ENCODE measurements at places on chromosomes 12 and 14.

DNA sequence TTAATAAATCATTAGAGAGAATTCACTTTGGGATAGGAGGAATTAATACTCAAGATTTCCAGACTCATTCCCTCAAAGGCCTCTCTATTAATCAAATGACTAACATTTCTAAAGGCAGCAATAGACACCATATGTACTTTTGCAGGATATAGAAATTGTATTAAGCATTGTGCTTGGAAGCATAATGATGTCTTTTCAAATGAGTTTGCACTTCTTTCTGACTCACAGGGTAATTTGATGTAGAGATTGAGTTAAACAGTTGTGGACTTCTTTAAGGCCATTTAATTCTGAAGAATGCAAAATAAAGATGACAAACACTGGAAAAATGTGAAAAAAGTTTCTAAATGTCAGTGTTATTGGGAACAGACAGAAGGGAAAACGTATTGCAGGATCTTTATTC lies 63.4 kb upstream of the CSRP2 start:
- no peak for DNase-seq

DNA sequence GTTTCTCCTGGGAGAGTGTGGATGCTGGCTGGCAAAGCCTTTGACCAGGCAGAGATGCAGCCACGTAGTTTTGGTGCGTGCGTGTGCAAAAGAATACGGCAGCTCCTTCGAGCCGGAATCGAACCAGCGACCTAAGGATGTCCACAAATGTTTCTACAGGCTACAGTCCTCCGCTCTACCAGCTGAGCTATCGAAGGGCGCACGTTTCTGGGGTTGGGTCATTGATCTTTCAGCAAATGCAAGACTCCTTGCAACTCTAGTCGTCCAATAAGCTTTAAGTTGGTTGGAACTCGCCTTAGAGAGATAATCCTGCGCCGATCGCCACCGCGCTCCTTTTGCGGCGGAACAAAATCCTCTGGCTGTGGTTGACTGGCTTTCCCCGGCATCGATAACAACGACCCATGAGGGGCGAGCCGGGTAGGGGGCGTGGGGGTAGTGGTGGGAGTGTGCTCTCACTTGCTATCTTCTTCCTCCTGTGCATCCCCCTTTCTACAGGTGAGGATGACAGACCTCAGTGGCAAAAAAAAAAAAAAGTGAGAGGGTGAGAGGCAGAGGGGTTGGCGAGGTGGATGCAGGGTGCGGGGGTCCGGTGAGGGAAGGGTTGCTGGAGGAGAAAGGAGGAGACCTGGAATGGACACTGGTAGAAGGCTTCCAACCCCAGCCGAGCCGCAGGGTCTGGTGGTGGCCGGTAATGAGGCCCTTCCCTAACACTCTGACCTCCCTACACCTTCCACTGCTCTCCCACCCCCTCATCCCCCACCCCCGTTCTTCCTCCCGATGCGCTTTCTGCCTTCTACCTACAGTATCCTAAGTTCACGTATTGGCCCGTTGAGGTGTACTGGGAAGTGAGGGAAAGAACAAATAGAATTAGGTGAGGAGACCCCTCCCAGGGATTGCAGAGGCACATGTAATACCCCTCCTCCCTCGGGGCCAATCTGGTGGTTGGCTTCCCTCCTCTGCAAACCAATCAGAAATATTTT lies 11.8 kb upstream of the OR6S1 start:
- no peak for DNase-seq

DNA sequence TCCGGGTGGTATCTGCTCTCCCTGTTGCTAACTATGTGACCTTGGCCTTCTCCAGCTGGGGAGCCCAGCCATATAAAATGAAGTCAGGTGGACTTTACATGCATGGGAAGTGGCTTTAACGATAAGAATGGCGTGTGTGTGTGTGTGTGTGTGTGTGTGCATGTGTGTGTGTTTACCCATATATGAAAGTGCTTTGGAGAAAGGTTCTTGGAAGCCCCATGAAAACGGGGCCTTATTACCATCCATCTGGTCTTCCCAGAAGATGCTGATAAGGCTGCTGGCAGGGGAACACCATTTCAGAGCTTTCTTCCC lies 94.8 kb downstream of the LRRC74A start:
- no peak for DNase-seq

GRCh38 chr14:49679271-49679670 lies 8.7 kb downstream of the POLE2 start:
- DNase-seq = no peak

GRCh38 chr14:57737598-57737997 lies 128.3 kb downstream of the SLC35F4 start:
- no peak for DNase-seq
